Fibroblast of the aortic adventitia (primary cell): ENCODE measurements at places on chromosomes 16 and 17. TPM values are rescaled to one million over a fixed set of nuclear protein-coding genes. Genes with fewer than 3 reads are reported as not detected.

GRCh38 chr16:88649924-88650748 is 717 bp downstream of the CYBA start:
- no peak for DNase-seq

TBC1D3I gene
- 0.09 TPM in 1 of 2 replicates, not detected in the other for total RNA-seq

DNA sequence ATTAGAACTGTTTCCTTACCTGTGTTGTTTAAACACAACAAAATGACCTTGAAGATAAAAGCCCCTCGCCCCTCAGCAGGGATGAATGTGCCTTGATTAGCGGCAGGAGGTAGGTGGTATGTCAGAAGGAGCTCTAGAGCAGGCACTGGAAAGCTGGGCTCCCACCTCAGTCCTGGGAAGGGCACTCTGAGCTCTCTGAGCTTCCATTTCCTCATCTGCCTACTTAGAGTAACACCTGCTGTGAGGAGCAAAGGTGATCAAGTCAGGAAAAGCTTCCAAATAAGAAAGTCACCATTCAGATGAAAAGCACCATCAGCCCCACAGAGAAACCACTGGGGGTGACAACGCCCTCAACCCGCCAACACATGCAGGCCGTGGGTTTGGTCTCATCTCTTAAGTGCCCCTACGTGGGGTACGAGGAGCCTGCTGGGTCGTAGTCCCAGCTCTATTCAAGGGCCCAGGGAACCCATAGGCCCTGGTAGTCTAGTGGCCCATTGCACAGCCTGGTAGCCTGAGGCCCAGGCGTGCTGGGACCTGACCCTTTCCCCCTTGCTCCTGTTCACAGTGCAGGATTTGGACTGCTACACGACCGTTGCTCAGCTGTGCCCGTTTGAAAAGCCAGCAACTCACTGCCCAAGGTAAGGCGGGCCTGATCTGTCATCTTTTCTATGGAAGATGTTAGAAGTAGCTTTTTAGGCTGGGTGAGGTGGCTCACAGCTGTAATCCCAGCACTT is 57.3 kb downstream of the CRISPLD2 start:
- DNase-seq = no peak

GRCh38 chr17:49146620-49147306 is 14.2 kb downstream of the B4GALNT2 start:
- DNase-seq = peak; percentile 93

TEX14 gene
- not detected in 2 replicates for total RNA-seq

DNA sequence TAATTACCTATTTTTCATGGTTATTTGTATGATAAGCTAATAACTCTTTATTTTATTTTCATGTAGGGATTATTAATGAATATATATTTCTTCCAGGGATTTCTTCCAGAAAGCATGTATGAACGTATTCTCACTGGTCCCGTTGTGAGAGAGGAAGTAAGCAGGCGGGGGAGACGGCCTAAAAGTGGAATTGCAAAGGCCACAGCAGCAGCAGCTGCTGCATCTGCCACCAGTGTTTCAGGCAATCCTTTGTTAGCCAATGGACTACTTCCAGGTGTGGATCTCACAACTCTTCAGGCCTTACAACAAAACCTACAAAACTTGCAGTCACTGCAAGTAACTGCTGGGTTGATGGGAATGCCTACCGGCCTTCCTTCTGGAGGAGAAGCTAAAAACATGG is 110.3 kb upstream of the RBL2 start:
- no peak for DNase-seq

WFDC1 gene
- under 0.01 TPM in 1 of 2 replicates, not detected in the other for total RNA-seq

DNA sequence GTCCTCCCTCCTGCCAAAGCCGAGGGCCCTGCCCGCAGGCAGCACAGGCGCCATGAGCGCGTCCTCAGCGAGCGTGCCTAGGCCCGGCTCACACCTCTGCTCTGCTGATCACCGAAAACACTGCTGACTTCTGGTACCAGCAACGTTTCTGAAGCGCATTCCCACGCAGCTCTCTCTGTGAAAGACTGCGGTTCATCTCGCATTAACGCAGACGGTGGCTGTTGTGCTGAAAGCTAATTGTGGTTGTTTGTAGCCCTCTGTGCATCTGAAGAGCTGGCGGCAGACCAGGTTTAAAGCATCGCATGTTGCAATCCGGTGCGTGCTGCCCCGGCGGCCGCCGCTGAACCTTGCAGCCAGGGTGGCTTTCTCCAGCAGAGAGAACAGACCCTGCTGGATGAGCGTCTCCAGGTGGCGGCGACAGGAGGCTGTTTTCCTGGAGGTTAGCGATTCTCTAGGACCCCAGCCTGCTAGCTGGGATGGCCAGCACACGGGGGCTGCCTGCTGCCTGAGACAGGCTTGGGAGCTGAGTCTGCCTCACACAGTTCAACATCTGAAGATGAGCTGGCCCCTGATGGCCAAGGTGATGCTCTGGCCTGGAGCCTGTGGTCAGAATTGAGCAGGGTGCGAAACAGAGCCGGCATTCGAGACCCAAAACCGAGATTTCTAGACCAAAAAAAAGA is 49.8 kb upstream of the CHMP6 start:
- DNase-seq = no peak

METTL22 gene
- 21.7 and 59.1 TPM in 2 replicates for total RNA-seq

SLC5A11 gene
- not detected in 2 replicates for total RNA-seq

ETV4 gene
- 0.41 and 6.1 TPM in 2 replicates for total RNA-seq

DNA sequence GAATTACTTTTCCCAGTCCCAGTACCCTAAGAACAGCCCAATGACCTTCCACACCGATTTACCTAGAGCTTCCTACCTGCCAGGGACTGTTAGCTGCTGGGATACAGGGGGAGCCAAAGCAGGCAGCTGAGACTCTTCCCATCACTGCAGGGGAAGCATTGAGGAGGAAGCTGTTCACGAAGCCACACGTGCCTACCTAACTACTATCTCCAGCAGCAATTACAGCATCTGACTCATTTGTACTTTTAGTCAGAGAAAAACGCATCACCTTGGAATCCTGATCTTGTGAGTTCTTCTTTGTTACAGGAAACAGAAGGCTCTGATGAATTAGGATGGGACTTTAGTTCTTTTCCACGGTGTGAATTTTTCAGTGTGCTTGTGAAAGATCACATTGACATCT is 113.7 kb upstream of the DHX40 start:
- DNase-seq = no peak

DNA sequence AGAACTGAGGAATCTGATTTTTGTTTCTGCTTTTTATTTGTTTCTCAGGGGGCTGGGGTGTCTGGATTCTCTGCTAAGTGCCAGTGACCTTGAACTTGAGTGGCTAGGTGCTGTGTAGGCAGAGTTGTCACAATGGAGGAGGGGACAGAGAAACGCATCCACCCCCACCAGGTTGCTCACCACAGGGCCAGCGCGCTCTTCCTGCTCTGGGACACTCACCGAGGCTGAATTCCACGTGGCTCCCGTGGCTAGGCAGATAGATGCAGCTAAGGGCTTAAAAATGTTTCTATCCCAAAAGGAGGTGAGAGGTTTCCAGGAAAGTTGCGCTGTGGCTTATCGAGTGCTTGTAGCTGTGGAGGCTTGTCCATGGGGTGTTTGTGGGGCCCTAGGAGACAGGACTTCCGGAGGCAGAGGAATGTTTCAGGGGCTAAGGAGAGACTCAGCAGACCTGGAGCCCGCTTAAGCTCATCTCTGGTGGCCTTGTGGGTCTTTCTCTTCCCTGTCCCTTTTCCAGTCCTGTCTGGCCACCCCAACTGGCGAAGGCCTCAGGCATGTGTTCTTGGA is 36.8 kb downstream of the ADCY7 start:
- DNase-seq = no peak

TPPP3 gene
- total RNA-seq = 0.74 and 0.99 TPM in 2 replicates

- peak; percentile 100 for DNase-seq
These were observed 324 bp upstream of the FBXL19 start for GRCh38 chr16:30922960-30923535.

VMO1 gene
- 0.27 and 4.9 TPM in 2 replicates for total RNA-seq

DNA sequence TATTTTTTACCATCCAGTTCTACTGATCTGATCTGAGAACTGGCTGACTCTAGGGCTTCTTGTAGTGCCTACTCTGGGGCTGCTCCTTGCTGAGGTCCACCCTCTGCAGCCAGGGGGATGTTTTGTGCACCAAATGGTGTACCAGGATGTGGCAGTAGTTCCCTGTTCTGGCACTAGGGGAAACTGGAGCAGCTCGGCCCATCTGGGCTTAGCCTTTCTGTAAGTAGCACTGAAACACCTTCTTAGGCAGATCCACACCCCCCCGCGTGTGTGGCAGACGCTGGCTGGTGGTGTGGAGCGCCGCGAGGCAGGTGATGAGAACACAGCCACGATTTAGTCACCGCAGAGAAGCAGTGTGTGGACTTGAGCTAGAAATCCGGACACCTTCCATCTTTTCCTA is 17.0 kb downstream of the DUSP14 start:
- no peak for DNase-seq

DNA sequence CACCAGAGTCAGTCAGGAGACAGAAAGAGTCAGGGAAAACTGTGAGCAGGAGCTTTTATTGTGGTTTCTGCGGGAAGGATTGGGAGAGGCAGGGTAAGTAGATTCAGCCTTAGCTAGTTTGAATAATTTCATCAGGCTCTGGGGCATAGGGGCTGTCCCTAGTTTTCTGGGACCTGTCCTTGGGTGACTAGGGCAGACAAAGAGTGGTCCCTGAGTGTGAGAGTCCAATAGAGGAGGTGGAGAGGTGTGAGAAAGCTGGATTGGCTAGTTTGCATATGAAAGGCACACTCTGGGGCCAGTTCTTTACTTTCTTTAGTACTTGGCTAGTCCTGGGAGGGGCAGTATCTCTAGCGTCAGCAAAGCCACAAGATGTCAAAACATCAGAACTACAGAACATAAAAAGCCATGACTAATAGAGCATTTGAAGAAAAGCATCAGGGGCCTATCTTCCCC is 255.6 kb downstream of the HS3ST3A1 start:
- peak; percentile 80 for DNase-seq

- peak; percentile 88 for DNase-seq
These were observed 12.7 kb downstream of the KRT12 start for GRCh38 chr17:40854175-40854814.

DNA sequence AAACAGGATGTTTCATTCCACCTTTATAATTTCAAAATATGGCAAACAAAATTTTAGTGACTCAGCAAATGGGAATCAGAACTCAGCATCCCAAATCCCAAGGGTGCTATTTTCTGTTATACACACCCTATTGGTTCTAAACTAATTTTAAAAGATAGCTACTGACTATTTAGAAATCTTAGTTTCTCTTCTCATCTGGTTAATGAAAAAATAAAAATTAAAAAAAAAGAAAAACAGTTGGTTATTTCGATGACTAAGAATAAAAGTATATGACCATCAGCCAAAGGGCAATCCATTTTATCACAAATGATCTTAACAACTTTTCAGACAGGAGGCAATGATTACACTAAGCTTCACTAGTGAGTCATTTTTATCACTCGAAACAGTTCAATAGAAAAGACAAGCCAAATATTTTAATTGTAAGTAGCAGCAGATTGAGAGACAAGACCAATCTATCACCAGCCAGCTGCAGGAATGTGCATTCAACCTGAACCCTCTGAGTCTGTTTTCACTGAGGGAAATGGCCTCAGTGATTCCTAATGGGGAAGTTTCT is 15.2 kb downstream of the PHLPP2 start:
- peak; percentile 66 for DNase-seq

DNA sequence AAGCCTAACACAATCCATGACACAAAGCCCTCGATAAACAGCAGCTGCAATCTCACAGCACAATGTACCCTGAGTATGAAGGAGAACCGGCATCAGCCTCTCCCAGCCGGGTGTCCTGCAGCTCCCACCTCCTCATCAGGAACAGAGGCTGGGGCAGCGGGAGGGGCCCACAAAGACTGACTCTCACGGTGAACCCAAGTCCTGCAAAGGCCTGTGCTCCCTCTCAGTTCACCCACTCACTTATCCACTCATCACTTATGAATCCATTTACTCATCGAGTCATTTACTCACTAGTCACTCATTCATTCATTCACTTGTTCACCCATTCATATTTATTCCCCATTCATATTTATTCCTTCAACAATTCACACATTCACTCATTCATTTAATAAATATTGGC is 11.6 kb downstream of the ZNF423 start:
- DNase-seq = no peak

DNA sequence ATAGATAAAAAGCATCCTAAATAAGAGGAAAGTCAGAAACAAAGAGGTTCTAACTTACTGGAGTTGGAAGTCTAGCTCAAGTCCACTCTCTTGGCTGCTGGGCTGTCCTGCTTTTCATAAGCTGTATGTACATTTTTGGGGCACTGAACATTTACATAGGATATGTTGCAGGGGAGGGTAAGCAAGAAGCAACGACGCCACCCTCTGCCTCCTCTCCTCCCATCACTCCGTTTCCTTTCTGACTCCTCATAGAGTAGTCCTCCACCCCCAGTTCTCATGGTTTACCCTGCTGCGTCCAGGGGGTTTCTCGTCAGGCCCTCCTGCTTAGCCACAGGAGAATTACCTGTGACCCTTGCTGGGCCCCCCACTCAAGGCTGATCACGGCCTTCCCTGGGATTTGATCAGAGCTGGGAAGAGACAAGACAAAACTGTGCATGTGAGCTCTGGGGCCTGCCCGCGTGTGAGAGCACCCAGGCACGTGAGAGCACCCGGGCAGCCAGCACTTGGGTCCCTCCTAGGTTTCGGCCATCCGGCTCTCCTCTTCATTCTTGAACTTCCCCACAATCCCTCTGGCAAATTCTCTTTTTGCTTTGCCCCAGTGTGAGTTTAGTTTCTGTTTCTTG is 37.1 kb downstream of the TMEM11 start:
- DNase-seq = no peak

GRCh38 chr17:61863801-61864126 is 436 bp upstream of the BRIP1 start:
- no peak for DNase-seq

- DNase-seq = no peak
These were observed 135.7 kb downstream of the ABCA8 start for GRCh38 chr17:68819465-68819864.

CPHXL2 gene
- total RNA-seq = not detected in 2 replicates

- DNase-seq = no peak
These were observed 14.3 kb downstream of the SNX29 start for GRCh38 chr16:11990702-11991390.

WDR81 gene
- 27.7 and 39.6 TPM in 2 replicates for total RNA-seq

DNA sequence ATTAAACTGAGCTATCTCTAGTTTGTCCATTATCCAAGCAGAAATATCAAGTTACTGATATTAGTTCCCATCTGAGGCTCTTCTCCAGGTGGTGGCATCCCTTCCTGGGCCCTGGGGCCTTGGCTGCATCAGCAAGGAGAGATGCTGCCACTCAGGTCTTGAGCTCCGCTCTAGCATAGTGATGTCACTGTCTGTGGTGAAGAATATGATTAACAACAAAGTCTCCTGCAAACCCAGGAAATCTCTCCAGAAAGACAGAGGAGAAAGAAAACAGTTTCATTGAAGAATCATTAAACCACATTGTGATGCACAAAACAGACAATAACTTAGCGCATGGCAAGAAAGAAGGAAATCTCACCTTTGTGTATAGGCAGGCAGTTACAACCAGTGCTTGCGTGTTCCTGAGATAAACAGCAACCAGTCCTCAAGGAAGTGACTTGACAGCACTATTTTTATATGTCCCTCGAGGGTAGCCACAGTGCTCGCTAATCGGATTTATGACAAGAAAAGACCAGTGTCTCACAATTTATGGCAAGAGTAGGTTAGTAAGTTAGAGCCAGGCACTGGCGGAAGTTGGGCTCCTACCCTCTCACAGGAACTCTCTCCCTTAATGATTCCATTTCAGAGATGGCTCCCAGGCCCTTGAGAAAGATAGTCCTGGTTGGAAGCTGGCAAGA is 151.1 kb downstream of the AHSP start:
- DNase-seq = no peak

GRCh38 chr16:85037050-85037410 is 9.4 kb downstream of the KIAA0513 start:
- peak; percentile 66 for DNase-seq

PPP1R27 gene
- not detected in 2 replicates for total RNA-seq

- no peak for DNase-seq
These were observed 348 bp downstream of the MPP2 start for GRCh38 chr17:43906951-43907424.

DNAAF8 gene
- 1.4 TPM in 1 of 2 replicates, not detected in the other for total RNA-seq
